Lower lobe of right lung (tissue), 2 donors: ENCODE measurements at places on chromosomes 16 and 17. TPM values are rescaled to one million over a fixed set of nuclear protein-coding genes. Genes with fewer than 3 reads are reported as not detected.
A peak's percentile ranks its signal among the peaks of the same experiment; 100 is the strongest.

KLHL10 gene
- 0.50 TPM for total RNA-seq

KRT14 gene
- total RNA-seq = not detected

KCNH6 gene
- total RNA-seq = 0.27 TPM

CBX8 gene
- total RNA-seq = 5.8 TPM

TP53TG3B gene
- total RNA-seq = not detected

DNA sequence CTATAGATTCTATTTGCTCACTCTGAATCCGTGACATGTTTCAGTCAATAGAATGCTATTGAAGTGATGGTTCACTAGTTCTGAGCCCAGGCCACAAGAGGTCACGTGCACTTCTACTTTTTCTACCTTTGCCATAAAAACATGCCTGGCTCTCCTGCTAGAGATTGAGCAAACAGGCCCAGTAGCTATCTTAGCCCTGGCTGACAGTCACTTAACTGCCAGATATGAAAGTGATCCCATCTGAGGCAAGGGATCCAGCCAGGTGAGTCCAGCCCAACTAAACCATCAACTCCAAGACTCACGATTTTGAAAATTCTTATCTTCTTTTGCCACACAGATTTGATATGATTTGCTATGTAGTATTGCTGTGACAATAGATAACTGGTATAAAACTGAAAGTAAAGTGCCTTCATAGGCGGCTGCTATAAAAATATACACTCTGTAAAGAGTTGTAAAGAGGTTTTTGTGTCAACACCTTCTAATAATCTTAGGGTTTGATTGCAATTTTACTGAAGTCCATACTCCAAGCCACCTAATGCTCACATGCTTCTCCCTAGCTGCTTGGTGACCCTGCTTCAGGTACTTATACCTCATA, 937.7 kb upstream of the SOX9 start:
- no peaks in the 10 kb centered on the region for H3K36me3 ChIP-seq
- DNase-seq = no peak
- no peak overlapping the region for H3K4me3 ChIP-seq
- no peak overlapping the region for H3K27ac ChIP-seq
- H3K4me1 ChIP-seq = no peaks in the 10 kb centered on the region

DNA sequence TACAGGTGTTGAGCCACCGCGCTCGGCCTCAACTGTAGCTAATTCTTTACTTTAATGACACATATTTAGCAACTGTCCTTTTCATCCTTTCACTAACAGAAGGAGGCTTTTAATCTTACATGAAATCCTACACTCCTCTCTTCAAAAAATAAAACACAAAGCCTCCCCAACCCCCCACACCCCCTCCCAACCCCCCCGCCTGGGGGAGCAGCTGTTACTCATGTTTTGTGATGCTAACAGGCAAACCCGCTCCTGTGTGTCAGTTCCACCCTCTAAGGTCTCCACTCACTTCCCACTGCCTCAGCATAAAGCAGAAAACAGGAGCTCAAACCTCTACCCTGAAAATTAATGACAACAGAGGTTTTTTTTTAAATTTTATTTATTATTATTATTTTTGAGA, 55.4 kb upstream of the SLC25A19 start:
- no peaks in the 10 kb centered on the region for H3K27me3 ChIP-seq
- H3K4me3 ChIP-seq = no peak overlapping the region
- DNase-seq = no peak
- H3K4me1 ChIP-seq = peaks cover 82% of the 10 kb centered on the region
- no peak overlapping the region for H3K27ac ChIP-seq
- no peaks in the 10 kb centered on the region for H3K36me3 ChIP-seq

DNA sequence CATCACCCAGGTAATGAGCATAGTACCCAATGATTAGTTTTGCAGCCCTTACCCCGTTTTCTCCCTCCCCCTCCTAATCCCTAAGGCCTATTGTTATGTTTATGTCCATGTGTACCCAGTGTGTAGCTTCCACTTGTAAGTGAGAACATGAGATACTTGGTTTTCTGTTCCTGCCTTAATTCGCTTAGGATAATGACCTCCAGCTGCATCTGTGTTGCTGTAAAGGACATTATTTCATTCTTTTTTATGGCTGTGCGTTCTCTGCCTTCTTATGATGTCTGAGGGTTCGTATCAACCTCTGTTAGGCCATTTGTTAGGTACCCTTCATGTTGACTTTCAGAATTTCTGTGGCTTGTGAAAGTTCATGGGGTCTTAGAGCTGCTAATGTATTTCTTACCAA, 31.0 kb downstream of the CTCF start:
- H3K4me1 ChIP-seq = peaks cover 15% of the 10 kb centered on the region
- no peak overlapping the region for H3K27ac ChIP-seq
- peaks cover 10% of the 10 kb centered on the region for H3K36me3 ChIP-seq

GRCh38 chr16:3625911-3626732, 14.7 kb upstream of the SLX4 start:
- H3K4me1 ChIP-seq = peaks cover 7% of the 10 kb centered on the region
- H3K36me3 ChIP-seq = no peaks in the 10 kb centered on the region
- H3K4me3 ChIP-seq = no peak overlapping the region
- DNase-seq = no peak

DNA sequence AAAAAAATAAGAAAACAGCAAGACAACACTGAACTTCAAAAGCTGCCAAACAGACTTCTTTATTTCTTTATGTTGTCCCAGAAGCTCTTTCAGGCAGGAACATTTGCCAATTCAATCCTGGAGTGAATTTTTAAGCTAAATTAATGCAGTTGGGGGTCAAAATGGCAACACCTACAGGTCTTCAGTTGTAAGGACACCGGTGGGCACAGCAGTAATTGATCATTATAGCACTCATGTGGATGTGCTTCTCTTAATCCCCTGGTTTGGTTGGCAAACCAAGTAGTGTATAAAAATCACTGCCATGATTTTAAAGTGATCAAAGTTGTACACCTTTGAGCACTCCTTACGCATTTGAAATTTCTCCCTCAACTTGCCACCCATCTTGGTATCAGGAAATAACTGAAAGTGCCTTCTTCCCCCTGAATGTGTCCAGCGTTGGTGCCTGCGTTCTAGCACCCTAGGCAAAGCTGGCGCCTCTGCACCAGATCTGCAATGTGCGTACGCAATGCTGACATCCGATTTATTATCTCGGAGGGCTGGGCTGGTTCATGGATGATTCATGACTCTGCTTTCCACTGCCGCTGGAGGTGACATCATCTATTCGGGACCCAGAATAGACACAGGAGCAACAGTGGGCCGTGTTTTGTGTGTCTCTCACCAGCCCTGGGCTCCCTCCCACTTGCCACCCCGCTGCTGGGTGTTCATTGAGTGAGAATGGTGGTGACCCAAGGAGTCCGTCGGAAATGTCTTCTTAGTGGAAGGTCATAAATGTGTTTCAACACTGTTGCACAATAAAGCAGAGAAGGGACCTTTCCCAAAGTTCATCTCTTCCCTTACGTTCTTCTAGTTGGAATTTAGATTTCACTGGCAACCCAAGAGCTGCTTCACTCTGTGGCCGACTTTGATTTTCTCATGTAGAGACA, 203.4 kb downstream of the CCDC182 start:
- H3K36me3 ChIP-seq = no peaks in the 10 kb centered on the region
- H3K4me3 ChIP-seq = no peak overlapping the region
- no peak for DNase-seq
- no peaks in the 10 kb centered on the region for H3K27me3 ChIP-seq

- DNase-seq = no peak
- no peak overlapping the region for H3K27ac ChIP-seq
- no peaks in the 10 kb centered on the region for H3K4me1 ChIP-seq
- H3K36me3 ChIP-seq = no peaks in the 10 kb centered on the region
- no peaks in the 10 kb centered on the region for H3K27me3 ChIP-seq
Observed at GRCh38 chr17:66518108-66518507, 215.7 kb downstream of the PRKCA start.

DNA sequence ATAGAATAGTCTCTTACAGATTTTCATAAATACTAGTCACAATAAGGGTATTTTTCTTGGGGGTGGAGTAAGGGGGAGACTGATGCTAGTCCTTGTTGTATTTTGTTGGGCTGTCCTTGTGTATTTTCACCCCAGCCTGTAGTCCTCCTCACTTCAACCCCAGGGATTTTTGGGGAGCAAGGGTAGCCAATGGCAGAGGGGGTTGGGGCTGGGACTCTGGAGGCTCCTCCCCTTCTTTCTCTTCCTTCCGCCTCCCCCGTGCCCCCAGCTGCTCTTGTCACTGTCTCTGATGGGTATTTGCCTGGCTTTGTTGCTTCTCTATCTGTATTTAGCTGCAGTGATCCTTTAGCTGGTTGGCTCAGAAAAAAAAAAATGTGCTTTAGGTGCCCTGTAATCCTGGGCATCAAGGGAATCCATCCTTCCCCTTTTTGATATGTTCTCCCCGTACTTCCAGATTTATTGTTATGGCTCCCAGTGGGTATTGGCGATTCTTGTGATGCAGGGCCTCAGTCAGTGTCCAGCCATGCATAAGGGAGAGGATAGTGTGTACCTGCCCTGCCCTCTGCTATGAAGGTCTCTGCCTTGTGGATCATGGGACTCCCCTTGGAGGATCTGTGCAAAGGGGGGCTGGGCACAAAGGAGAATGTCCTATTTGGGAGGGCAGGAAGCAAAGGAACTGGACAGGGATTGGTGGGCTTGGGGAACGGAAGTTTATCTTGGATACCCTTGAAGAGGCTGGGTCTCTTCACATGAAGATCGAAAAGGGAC, 16.5 kb downstream of the SNF8 start:
- no peak overlapping the region for H3K27ac ChIP-seq
- H3K36me3 ChIP-seq = peaks cover 100% of the 10 kb centered on the region
- H3K27me3 ChIP-seq = no peaks in the 10 kb centered on the region
- no peak overlapping the region for H3K4me3 ChIP-seq
- no peaks in the 10 kb centered on the region for H3K4me1 ChIP-seq

GRCh38 chr17:39123627-39124026, 27.8 kb downstream of the PLXDC1 start:
- no peak overlapping the region for H3K27ac ChIP-seq
- H3K27me3 ChIP-seq = no peaks in the 10 kb centered on the region
- H3K4me1 ChIP-seq = no peaks in the 10 kb centered on the region
- H3K4me3 ChIP-seq = no peak overlapping the region

- H3K36me3 ChIP-seq = peaks cover 100% of the 10 kb centered on the region
- peaks cover 13% of the 10 kb centered on the region for H3K4me1 ChIP-seq
- peak; percentile 73 for DNase-seq
- H3K27ac ChIP-seq = peak overlapping the region; percentile 71
Observed at GRCh38 chr16:57252148-57252721, 7.2 kb downstream of the ARL2BP start.

DNA sequence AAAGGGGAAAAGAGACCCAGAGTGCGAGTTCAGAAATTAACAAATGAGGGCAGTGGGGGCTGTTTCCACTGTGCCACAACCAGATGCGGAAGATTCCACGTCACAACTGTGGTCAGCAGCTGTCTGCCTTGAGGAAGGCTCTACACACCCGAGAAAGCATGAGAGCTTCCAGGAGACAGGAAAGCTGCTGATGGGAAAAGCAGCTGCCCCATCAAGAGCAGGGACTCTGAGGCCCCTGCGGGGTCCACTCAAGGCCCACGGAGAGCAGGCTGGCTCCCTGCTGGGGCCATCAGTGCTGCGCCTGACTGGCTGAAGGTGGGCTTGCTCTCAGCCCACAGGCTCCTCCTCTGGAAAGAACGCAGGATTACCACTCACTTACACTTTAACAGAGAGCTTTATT, 14.8 kb upstream of the TRAP1 start:
- DNase-seq = no peak
- H3K36me3 ChIP-seq = peaks cover 97% of the 10 kb centered on the region
- no peak overlapping the region for H3K27ac ChIP-seq
- no peaks in the 10 kb centered on the region for H3K27me3 ChIP-seq
- H3K4me1 ChIP-seq = no peaks in the 10 kb centered on the region

- no peak overlapping the region for H3K27ac ChIP-seq
- H3K36me3 ChIP-seq = no peaks in the 10 kb centered on the region
Observed at GRCh38 chr17:14334276-14334840, 33.5 kb downstream of the HS3ST3B1 start.

DNA sequence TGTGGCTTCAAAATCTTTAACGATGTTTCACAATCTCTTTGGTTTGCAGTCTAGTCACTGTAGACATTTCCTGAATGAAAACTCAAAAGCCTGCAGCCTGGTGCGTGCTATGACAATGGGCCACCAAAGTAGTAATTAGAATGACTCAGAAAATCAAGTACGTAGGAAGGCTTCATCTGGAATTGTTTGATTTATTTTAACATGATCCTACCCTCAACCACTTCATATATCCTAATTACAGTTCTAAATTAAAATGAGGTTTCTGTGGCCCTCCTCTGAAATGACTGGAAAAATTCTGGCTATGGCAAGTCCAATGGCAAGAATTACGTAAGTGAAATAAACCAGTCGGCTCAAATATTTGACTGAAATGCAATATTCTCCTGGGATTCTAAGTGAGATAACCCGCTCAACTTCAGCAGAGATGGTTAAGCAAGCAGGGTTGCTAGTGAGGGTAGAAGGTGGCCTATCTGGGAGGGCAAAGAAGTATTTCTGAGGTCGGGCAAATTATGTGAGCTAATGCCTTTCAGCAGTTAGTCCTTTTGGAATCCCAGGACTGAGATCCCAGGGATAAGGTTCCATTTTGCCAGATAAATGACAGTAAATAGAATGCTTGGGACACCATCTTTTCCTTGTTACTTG, 145.6 kb upstream of the MYOCD start:
- no peak overlapping the region for H3K4me3 ChIP-seq
- no peak for DNase-seq
- no peaks in the 10 kb centered on the region for H3K36me3 ChIP-seq

DNA sequence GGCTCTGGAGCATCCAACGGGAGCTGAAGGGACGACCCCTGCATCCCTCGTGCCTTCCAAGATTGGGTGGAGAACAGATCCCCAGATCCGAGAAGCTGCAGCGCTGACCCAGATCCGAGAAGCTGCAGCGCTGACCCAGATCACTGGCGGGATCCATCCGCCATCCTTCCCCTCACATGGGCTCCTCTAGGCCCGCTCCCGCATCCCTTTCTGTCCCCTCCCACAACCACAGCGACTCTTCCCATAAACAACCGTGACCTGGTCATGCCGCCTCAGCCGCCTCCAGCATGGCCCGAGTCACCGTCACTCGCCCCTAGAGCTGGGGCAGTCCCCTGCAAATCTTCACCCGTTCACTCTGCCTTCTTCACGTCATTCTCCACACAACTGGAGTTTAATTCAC, 124.9 kb downstream of the UTP18 start:
- H3K4me1 ChIP-seq = no peaks in the 10 kb centered on the region
- no peak overlapping the region for H3K27ac ChIP-seq
- no peaks in the 10 kb centered on the region for H3K36me3 ChIP-seq
- no peaks in the 10 kb centered on the region for H3K27me3 ChIP-seq
- DNase-seq = no peak
- no peak overlapping the region for H3K4me3 ChIP-seq

- H3K4me3 ChIP-seq = peak overlapping the region; percentile 36
- peak overlapping the region; percentile 65 for H3K27ac ChIP-seq
- no peaks in the 10 kb centered on the region for H3K36me3 ChIP-seq
Observed at GRCh38 chr17:58666858-58667267, 25.0 kb downstream of the TEX14 start.

GRCh38 chr17:59791603-59792457, 84.4 kb downstream of the VMP1 start:
- peak overlapping the region; percentile 32 for H3K27ac ChIP-seq
- H3K4me1 ChIP-seq = peaks cover 43% of the 10 kb centered on the region
- no peak overlapping the region for H3K4me3 ChIP-seq
- no peak for DNase-seq

- H3K4me1 ChIP-seq = peaks cover 21% of the 10 kb centered on the region
- H3K36me3 ChIP-seq = no peaks in the 10 kb centered on the region
- no peak overlapping the region for H3K27ac ChIP-seq
- H3K4me3 ChIP-seq = no peak overlapping the region
- no peaks in the 10 kb centered on the region for H3K27me3 ChIP-seq
- peak; percentile 34 for DNase-seq
Observed at GRCh38 chr17:58326609-58327362, 1.8 kb downstream of the TSPOAP1 start.

- no peak overlapping the region for H3K27ac ChIP-seq
- H3K4me3 ChIP-seq = no peak overlapping the region
- H3K4me1 ChIP-seq = no peaks in the 10 kb centered on the region
- H3K36me3 ChIP-seq = no peaks in the 10 kb centered on the region
- DNase-seq = no peak
Observed at GRCh38 chr17:14750866-14751265, 450.0 kb downstream of the HS3ST3B1 start.
